ENCODE measurements at places on chromosomes 3 and 15. TPM values are rescaled to one million over a fixed set of nuclear protein-coding genes. Genes with fewer than 3 reads are reported as not detected.

GRCh38 chr3:45524565-45524964 lies 70.0 kb upstream of the LIMD1 start:
- DNase-seq, result no peak

DNA sequence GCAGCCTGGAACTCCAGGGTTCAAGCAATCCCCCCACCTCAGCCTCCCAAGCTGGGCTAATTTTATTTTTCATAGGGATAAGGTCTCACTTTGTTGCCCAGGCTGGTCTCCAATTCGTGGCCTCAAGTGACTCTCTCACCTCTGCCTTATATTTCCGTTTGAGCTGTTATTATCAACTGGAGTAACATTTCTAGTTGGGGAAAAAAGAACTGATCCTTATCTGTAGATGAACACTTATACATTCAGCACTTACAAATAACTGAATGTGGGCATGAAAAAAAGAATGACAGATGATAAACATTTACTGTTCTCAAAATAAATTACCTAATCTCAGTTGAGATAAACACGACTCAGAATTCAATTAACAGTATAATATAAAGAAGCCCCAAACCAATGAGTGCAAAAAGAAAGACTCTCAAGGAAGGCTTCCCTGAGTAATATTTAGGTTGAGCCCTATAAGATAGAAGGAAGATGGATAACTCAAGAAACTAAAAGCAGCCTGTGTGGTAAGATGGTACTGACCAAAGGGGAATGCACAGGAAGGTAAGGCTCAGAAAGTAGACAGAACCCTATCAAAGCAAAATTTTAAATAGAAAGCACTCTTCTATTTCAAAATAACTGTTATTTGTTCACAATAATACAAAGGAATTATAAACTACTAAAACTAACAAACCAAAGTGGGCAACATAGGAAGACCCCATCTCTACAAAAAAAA lies 11.8 kb downstream of the UBE3A start:
- DNase-seq, result no peak

DNA sequence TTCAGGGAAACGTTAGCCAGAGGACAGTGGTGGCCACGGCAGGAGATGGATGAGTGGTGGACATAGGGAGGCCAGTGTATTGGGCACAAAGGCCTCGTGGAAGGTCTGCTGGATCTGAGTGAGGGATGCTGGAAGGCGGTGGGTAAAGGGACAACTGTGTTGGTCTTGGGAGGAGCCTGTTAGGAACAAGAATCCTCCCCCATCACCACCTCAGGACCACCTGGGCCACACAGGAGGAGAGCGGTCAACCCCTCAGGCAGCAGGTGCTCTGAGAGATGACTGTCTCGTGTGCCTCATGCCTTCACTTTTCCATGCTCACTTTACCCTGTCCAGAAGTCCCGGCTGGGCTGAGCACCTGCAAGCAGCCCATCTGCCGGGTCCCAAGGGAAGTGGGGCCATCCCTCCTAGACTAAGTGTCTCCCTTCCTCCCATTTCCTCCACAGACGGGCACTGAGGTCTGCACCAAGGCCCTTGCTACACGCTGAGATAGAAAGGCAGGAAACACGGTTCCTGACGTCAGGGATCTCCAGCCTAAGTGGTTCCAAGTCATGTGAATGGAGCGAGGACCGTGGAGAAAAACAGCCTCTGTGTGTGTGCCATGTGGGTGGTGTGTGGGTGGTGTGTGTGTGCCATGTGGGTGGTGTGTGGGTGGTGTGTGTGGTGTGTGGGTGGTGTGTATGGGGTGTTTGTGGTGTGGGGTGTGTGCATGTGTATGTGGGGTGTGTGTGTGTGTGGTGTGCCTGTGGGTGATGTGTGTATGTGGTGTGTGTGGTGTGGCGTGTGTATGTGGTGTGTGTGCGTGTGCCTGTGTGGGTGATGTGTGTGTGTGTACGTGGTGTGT lies 47.8 kb upstream of the CTSH start:
- no peak for DNase-seq

DNA sequence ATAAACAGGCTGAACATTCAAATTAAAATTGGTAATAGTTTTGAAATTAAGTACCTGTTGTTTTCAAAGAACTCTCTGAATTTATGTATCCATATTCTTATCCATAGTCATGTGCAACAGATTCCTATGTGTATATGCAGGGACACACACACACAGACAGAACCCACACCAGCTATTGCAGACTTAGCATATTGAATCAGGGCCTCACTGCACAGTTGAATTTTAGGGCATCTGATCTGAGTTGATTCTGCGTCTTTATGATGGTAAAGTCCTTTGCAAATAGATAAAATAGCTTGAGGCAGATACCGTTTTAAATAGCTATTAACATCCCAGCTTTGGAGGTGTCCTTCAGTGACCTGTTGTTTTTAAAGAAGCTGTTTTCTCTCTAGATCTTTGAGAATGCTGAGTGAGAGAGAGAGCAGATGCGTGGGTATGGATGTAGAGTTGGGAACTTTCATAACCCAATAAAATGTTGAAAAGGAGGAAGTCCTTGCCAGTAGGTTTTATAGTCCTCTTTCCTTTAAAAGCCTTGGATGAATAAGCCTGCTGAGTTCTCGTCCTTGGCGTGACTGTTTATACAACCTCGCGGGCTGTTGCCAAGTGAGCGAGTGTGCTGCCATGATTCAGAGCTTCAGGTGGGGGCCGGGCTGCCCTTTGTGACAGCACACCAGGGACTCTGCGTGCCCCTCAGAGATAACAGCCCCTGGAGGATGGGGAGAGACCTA lies 18.3 kb downstream of the MYZAP start:
- no peak for DNase-seq

DNA sequence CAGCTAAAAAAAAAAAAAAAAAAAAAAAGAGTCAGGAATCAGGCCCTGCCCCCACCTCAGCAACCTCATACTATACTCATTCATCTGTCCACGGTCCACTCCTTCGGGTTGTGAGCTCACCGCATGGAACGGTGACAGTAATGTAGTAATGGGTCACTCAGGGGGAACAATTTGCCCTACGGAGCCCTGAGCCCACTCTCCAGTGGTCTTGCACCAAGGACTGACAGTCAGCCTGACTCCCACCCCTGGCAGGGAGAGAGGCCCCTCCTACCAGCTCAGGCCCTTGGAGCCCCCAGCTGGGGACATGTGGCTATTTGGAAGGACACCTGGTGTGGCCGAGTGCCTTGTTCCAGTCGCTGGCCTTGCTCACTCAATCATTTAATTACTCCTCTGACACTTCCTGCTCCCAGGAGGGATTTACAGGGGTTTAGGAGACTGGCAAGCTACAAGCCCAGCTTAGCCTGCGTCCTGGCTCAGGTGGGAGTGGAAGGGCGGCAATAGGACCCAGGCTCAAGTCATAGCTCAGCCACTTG lies 19.9 kb upstream of the CACNA2D2 start:
- no peak for DNase-seq

DNA sequence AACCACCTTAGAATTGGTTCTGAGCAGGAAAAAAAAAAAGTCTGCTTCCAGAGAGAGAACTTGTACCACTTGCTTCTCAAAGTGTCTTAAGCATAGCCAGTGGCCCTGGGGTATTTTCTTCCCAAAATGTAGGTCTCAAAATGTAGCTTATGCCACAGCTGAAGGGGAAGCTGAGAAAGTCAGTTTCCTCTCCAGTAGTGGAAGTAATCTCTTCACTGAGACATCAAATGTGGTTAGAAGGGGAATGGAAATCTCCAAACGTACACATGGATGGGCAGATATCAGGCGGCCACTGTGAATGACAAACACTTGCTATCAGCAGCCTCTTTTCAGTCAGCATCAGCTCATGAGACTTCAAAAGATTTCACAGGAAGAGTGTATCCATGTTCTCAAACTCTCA lies 841.2 kb downstream of the TUSC7 start:
- no peak for DNase-seq

DNA sequence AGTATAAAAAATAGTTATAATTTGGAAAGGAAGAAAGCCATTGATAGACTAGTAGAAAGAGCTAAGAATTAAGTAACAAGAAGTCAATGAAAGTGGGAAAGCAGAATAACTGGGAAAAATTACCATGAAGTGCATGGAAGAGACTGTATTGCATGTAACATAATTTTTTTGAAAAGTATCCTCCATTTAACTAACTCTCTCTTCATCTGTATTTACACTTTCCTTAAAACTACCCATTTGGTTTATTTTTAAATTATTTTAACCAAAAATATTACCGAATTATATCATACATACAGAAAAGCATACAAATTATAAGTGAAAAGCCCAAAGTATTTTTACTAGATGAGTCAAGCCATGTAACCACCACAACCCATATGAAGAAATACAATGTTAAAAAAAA lies 1009.9 kb upstream of the SEMA6D start:
- no peak for DNase-seq

GRCh38 chr3:83890763-83891135 lies 1068.0 kb upstream of the CADM2 start:
- no peak for DNase-seq

- peak; percentile 58 for DNase-seq
Measured at GRCh38 chr3:147371140-147371539, 35.2 kb downstream of the ZIC4 start.

GRCh38 chr3:74267588-74268184 lies 346.8 kb downstream of the CNTN3 start:
- peak; percentile 21 for DNase-seq

- DNase-seq, result no peak
Measured at GRCh38 chr3:46585799-46586693, 19.9 kb upstream of the LRRC2 start.

DNA sequence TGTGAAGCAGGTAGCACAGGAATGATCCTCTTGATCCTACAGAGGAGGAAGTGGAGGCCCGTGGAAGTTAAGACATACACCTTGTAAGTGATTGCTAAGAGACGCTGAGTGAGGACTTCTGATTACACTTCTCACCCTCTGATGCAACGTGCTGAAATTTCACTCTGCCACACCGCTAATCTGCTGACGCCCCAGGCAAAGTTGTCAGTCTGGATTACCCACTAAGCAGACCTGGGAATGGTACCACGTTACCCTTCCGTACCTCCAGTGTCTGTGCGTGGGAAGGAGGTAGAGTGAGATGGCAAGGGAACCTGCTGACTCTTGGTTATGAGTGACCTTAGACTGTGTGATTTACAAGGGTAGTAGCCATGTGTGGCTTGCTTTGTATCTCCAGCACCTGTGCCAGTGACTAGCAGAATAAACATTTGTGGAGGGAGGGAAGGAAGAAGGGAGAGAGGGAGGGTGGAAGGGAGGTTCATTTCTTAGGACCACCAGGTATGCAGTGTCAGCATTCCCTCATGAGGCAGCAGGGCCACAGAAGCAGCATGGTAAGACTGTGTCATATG lies 115.0 kb downstream of the ALDH1A2 start:
- DNase-seq, result no peak

DNA sequence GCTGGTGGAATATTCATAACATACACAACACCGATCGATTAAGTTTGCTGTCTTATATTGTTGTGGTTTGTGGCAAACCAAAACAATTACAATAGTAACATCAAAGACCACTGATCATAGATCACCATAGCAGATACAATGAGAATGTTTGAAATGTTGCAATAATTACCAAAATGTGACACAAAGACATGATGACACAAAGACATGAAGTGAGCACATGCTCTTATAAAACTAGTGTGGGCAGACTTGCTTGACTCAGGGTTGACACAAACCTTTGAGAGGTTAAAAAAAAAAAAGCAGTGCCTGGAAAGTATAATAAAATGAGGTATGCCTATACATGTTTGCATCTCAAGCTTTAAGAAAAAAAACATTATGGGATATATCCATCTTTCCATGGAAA lies 130.3 kb downstream of the NR1I2 start:
- no peak for DNase-seq

DNA sequence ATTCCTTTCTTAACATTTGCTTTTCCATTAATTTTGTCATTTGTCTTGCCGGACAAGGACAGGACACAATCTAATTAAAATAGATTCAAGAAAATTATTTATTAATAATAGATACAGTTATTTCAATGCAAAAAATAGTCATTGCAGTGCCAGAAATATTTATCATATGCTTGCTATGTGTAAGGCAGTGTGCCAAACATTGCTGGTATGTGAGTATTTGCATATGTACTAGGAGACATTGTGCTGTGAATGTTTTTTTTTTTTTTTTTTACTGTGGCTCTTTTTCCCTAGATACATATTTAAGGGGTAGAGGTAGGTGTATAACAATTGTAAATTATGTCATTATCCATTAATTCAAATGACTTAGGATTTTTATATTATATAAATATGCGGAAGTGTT lies 23.3 kb downstream of the SPRED1 start:
- no peak for DNase-seq

GRCh38 chr3:72152551-72153476 lies 367.9 kb upstream of the PROK2 start:
- DNase-seq, result no peak

DNA sequence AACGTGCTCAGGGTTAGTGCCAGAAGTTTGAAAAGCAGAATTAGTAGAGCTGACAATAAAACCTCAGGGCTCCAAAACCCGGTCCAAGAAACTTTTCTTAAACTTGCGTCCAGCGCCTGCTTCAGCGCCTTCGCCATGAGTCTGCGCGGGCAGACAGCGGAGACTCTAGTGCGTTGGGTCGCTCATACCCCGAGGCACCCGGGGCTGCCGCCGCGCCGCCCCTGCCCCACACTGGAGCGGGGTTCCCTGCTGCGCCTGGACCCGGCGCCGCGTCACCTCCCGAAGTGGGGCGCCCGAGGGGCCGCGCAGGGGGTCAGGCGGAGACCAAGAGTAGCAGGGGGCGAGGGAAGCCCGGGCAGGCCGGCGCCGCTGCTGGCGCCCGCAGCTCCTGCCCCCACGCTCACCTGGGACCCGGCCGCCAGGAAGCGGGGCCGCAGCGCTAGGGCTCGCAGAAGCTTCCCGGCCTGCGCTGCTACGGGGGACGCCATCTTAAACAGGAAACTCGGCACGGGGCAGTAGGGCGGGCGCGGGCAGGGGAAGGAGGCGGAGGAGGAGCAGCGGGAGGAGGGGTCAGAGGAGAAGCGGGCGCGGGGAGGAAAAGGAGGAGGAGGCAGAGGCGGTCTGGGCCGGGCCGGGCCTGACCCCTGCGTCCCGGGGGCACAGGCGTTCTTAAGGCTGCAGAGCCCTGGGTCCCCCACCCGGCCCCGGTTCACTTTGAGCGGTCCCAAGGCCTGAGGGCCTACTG lies at the start of gene SUCLG2:
Gene SUCLG2, minus strand, starts transcription at position 514 of the 745 bp plus-strand sequence. Its CDS starts 26 bp downstream, at position 488.
- peak; percentile 87 for DNase-seq

GRCh38 chr3:190424478-190425439 lies 24.9 kb downstream of the TMEM207 start:
- DNase-seq, result peak; percentile 43

DNA sequence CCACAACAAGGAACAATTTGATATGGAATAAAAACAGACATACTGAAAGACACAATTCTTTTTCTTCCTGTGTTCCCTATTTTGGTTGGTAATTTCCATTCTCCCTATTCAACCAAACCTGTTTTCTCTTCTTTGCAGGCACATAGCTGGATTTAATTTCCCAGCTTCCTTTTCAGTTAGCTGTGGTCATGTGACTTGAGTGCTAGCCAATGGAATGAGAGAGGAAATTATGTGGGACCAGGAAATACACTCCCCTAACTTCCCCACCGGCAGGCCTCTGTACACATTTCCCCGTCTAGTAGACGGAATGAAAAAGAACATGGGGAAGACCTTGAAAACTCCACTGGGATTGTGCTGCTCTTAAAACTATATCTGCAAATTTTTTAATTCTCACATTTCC lies 351.6 kb downstream of the TBC1D5 start:
- DNase-seq, result no peak

GNAT1 gene
- not detected for total RNA-seq

CATSPER2 gene
- 1.2 TPM for total RNA-seq

MAP1A gene
- 3.4 TPM for total RNA-seq

AADACL2 gene
- total RNA-seq, result not detected

LRRIQ4 gene
- total RNA-seq, result not detected

LAMB2 gene
- 107 TPM for total RNA-seq
